D341Med (cell line): ENCODE measurements at places on chromosomes 11 and 22.

DNA sequence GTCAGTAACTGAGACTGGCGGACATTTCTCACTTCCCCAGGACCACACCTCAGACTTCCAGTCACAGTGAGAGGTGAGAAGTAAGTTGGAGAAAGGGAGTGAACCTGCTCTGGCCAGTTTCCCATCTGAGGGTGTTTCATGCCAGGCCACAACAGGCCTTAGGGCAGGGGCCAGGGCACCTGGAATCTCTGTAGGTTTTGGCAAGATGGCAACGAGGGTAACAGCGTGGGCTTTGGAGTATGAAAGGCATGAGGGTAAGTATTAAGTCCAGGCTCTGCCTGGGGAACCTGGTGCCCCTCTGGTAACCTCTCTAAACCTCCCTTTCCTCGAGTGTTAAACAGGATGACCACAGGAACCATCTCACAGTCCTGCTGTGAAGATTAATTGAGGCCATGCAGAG, 28.5 kb upstream of the ABCC8 start:
- no peak for DNase-seq

GRCh38 chr11:122863704-122864326, 18.7 kb upstream of the JHY start:
- peak; percentile 39 for DNase-seq

- no peak for DNase-seq
These were observed 229.2 kb upstream of the MTNR1B start for GRCh38 chr11:92740276-92740675.

GRCh38 chr11:65471447-65471891, 27.4 kb upstream of the MALAT1 start:
- DNase-seq: peak; percentile 71

DNA sequence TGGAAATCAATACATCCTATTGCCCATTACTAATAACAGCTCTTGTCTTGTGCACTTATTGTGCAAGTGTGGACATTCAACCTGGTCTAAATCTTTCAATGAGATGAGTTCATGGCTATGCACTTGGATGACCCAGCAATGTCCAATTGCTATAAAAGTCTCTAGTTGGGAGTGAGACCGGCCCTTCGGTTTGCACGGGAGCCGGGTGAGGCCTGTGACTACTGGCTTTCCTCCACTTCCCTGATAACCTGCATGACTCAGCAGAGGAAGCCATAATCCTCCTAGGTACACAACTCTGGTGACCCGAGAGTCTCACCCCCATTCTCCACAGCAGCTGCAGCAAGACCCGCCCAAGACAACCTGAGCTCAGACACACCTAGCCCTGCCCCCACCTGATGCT, 135.9 kb upstream of the PAX6 start:
- no peak for DNase-seq
